Kidney (tissue), 22 donors: ENCODE measurements at places on chromosomes 6 and 20. TPM values are rescaled to one million over a fixed set of nuclear protein-coding genes. Genes with fewer than 3 reads are reported as not detected.

- no peak for DNase-seq
These were observed 12.2 kb downstream of the TGIF2 start for GRCh38 chr20:36585410-36586125.

DNA sequence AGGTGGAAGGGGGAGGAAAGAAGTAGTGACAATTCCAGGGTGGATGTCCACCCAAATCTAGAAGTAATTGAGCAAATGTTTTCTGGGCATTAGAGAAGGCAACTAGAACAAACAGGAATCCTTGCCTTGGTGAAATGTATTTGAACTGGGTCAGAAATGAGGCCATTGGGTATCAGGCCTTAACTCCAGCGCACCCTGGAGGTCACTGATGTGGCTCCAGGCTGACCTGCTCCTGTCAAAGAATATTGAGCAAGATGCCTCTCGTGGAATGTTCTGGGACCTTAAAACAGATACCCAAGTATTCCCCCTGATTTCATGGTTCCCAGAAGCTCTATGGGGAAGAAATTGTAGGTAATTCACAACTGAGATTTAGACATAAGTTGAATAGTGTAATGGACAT is 6.9 kb downstream of the HLA-DPB1 start:
- DNase-seq = peak; percentile 17

GRCh38 chr20:24767623-24768100 is 181.4 kb upstream of the CST7 start:
- no peak for DNase-seq

DNA sequence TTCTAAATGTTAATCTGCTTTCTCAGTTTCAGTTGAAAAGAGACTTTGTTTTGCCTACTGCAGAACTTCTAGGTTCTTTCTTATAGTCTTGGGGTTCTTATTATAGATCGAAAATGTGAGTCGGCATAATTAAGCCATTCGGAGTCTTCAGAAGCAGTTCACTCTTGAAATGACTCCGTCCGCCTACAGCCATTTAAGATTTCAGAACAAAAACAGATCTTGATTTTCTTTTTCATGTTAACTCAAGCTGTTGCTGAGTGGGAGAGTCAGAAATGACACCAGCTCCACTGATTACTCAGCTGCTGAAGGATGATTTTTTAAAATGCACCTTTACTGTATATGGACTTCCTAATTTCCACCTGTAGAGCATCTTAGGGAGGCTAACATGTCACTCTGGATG is 15.9 kb downstream of the PRDM1 start:
- no peak for DNase-seq

DNA sequence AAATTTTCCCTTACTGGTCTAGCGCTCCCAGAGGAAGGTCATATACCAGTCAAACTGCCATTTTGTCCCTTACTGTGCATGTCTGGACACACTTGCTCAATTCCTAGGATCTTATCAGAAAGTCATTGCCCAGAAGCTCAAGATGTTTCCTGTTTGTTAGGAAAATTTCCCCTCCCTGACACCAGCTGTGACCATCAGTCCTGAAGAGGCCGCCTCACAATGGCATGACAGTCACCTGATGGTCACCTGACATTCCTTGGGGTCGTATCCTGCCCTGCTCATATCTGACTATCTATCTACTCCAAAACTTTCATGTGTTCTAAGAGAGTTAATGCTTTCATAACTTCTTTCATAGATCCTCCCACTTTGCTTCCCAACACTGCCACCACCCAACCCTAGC is 219.9 kb downstream of the OTOR start:
- DNase-seq = no peak

GRCh38 chr6:30931969-30932645 is at the start of gene SFTA2:
SFTA2 (minus strand) TSS chr6:30932170; CDS start chr6:30932096, 74 bp downstream.
- no peak for DNase-seq

- DNase-seq = no peak
These were observed 100.0 kb upstream of the NRSN1 start for GRCh38 chr6:24026050-24026449.

The CLVS2 gene
- polyA plus RNA-seq = not detected

The TAGAP gene
- polyA plus RNA-seq = 0.45 TPM

The CDH22 gene
- 0.19 TPM for polyA plus RNA-seq

The MROH8 gene
- polyA plus RNA-seq = 4.4 TPM

The HRH3 gene
- not detected for polyA plus RNA-seq

The DSN1 gene
- 6.0 TPM for polyA plus RNA-seq

The GPR63 gene
- polyA plus RNA-seq = 0.37 TPM
